HCT116 (cell line): ENCODE measurements at places on chromosomes 2 and 18. TPM values are rescaled to one million over a fixed set of nuclear protein-coding genes. Genes with fewer than 3 reads are reported as not detected.

The TFPI gene
- 29.1 TPM for total RNA-seq

- no peak for DNase-seq
These were observed 81.3 kb upstream of the SETBP1 start for GRCh38 chr18:44599412-44599811.

The UGT1A7 gene
- not detected for total RNA-seq

DNA sequence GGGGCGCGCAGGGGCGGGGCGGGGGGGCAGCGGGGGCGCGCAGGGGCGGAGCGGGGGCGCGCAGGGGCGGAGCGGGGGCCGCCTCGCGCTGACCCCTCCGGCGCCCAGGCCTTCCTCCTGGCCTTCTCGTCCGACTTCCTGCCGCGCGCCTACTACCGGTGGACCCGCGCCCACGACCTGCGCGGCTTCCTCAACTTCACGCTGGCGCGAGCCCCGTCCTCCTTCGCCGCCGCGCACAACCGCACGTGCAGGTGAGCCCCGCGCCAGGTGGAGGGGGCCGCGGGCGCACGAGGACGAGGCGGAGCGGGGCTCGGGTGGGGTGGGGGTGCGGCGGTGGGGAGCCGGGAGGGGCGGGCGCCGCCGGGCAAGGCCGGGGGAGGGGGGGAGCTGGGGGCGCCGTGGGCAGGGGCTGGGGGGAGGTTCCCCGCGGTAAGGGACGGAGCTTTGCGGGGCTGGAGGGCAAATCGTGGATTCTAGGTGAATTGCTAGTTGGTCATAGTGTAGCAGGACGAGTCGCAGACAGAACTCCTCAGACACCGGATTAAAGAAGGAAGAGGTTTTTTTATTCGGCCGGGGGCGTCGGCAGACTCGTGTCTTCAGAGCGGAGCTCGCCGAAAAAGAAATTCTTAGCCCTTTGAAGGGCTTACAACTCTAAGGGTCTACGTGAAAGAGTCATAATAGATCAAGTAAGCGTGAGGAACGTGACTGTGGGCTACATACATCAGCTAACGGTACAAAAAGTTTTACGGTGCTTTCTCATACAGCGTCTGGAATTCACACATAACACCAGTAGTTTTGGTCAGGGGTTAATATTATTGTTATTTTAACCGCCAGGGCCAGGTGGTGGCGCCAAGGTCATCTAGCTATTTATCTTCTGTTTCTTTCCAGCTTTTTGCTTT, 29.9 kb downstream of the ANO7 start:
- no peak for DNase-seq

The CARF gene
- total RNA-seq, result 4.2 TPM

The SPC25 gene
- total RNA-seq, result 29.8 TPM

GRCh38 chr18:6199777-6200176, 214.9 kb downstream of the L3MBTL4 start:
- DNase-seq, result no peak

The RHOB gene
- total RNA-seq, result 72.9 TPM

DNA sequence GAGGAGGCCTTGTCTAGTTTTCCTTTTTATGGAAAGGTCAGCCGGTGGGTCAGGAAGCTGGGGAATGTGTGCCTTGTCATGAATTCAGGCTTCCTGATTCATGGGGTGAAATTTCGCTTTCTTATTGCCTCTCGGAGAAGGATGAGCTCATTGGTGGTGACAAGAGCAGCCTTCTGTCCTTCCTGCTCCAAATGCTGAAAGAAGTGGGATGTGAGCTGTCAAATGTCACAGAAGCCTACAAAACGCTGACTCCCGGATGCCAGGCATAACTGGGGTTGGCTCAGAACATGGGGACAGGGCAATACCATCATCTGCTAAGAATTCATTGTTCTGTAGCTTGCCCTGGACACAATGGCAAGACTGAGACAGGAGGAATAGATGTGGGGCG, 55.8 kb upstream of the FAM136A start:
- DNase-seq, result no peak
